ENCODE measurements at places on chromosomes 2 and 18.

DNA sequence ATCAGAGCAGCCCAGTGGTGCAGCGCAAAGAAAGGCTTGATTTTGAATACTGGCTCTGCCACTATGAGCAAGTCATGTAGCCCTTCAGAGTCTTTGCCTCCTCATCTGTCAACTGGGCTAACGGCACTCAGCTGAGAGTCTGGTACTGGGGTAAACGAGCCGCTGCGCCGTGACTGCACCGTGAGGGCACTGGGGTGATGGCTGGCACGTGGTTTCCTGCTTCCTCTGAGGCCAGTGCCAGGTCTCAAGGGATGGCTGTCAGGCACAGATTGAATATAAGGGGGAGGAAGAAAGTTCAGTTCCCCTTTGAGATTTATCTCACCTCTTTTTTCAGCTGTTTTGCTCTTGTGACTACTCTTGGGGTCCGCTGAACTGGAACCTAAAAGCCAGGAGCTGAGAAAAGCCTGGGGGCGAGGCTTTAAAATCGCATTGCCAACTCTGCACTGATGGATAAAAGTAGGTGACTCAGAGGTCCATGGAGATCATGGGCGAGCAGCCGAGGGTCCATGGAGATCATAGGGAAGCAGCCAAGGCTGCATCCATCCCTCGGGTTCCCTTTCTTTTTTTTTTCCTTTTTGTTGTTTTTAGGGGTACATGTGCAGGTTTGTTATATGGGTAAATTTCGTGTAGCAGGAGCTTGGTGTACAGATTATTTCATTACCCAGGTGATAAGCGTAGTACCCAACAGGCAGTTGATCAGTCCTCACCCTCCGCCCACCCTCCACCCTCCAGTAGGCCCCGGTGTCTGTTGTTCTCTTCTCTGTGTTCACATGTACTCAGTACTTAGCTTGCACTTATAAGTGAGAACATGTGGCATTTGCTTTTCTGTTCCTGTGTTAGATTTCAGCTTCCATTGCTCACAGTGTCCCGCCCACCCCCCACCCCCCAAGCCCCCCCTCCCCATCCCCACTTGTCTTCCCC is 114.3 kb downstream of the SPP2 start:
- DNase-seq = no peak

DNA sequence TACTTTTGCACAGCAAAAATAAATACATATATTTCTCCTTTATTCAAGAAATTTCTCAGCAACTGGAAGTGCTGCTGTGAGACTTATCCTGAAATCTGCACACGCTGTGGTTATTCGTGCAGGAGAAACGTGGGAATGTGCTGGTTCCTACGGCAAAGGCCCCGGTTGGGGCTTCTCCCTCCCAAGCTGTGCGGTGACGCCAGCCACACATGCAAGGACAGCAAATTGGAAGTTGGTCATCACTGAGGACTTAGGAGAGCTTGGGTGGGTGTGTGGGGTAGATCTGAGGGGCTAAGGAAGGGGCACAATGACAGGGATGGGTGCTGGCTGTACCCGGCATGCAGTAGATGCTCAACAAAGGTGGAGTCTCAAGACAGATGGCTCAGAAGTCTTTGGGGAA is 16.5 kb upstream of the MTCL1 start:
- no peak for DNase-seq

- no peak for DNase-seq
Measured at GRCh38 chr2:28102455-28102874, 211.9 kb downstream of the BABAM2 start.

GRCh38 chr18:44729631-44730101 is 49.0 kb downstream of the SETBP1 start:
- no peak for DNase-seq

DNA sequence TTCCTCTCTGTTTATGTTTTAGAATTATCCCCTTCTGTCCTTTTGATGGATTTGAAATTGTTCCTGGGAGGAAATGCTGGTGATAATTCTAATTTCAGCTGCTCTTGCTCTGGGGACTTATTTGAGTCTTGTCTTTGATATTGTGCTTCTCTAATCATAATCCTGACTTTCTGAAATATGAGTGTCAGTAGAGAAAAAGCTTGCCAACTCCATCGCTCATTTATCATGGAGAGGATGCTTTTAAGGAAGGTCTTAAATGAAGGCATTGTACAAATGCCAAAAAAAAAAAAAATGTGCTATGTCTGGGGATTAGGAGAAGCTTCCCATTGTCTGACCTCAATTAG is 159.5 kb downstream of the NYAP2 start:
- DNase-seq = no peak

GRCh38 chr2:174322149-174322548 is 12.6 kb upstream of the SP9 start:
- no peak for DNase-seq

DNA sequence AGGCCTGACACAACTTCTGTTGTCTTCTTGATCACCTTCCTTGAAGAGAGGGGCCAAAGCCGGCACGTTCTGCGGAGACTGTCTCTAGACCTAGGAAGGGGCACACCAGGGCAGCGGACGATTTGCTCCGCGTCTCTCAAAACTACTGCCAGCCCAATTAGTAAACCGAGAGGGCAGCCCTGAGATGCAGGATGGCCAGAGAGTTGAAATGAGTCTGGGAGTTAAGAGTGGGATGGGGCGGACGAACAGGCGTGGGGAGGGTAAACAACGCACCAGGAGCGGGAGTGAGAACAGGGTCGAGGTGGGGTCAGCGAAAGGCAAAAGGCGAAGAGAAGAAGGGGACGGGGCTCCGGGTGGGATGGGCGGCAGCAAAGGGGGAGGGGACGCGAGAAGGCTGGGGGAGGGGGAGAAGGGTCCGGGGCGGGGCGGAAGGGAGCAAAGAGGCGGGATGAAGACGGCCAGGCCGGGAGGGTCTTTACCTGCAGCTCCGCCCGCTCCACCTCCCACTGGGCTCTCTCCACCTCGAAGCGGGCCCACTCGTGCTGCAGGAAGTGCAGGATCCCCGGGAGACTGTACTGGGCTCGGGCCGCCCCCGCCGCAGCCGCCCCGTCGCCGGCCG is 476 bp downstream of the STRN start:
- peak; percentile 21 for DNase-seq

DNA sequence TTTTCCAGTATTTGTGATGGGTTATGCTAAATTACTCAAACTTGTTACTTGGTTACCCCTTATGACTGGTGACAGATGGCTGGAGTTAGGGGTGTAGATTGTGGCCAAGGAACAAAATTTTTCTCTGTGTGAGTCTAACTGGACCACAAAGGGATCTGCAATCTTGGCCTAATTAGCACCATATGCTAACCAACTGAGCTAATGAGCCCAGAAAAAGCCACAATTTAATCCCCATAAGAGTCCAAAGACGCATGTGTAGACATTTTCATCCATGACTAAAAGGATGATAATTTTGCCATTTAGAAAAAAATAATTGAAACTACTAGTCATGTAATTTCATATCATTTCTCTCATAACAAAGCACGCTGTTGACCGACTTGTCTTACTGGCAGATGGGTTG is 151.2 kb downstream of the ABCA12 start:
- DNase-seq = no peak

GRCh38 chr2:183477296-183477695 is 353.1 kb downstream of the NUP35 start:
- DNase-seq = no peak

DNA sequence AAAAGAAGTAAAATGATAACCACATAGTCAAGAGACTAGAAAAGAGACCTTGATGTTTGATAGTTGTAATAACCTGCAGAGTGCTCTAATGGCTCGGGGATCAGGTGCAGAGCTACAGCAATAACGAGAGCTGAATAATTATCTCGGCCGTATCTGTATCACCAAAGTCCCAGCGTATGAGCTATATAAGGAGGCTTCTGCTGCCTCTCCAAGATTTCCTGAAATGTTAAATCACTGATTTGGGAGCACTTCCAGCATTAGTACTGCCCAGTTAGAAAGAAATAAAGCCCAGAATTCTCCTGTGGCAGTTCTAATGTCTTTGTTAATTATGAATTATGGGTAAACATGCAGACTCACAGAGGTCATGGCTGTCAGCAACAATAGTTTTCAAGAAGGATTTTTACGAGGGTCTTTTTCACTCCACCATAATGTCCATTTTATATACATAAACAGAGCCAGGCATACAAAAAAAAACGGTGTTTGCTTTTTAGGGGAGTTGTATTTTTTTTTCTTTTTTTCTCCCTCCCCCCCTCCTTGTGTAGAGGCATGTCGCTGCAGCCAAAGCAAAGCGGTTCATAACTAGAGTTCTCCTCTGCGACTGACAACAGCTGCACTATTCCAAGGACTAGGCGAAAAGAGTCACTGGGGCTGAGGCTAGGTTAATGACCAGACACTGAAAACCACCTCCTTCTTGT is 168.3 kb upstream of the VRK2 start:
- DNase-seq = peak; percentile 65

DNA sequence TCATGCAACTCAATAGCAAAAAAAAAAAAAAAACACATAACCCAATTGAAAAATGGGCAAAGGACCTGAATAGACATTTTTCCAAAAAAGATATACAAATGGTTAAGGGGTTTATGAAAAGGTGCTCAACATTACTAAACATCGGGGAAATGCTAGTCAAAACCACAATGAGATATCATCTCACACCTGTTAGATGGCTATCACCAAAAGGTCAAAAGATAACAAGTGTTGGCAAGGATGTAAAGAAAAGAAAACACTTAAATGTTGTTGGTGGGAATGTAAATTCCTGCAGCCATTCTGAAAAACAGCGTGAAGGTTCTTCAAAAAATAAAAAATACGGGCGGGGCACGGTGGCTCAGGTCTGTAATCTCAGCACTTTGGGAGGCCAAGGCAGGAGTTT is 112.4 kb upstream of the CAB39 start:
- no peak for DNase-seq

DNA sequence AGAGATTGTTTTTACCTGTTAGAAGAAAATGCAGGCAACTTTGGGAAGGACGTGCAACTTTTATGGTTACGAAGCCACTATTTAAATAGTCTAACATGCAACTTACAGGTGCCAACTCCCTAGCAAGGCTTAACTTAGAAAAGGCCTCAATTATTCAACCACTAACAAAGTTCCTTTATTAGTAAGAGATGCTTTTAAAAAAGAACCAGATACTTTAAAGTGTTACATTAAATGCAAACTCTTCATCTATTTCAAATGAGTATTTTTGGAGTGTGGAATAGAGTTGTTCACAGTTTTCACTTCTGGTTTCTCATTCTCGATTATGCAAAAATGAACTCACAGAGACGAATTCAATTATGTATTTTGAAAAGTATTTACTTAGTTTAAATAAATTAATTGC is 51.7 kb downstream of the PELI1 start:
- DNase-seq = no peak

- DNase-seq = peak; percentile 37
Measured at GRCh38 chr2:133561045-133561852, 7.0 kb downstream of the NCKAP5 start.

GRCh38 chr2:159193791-159194190 is 92.7 kb downstream of the WDSUB1 start:
- no peak for DNase-seq

DNA sequence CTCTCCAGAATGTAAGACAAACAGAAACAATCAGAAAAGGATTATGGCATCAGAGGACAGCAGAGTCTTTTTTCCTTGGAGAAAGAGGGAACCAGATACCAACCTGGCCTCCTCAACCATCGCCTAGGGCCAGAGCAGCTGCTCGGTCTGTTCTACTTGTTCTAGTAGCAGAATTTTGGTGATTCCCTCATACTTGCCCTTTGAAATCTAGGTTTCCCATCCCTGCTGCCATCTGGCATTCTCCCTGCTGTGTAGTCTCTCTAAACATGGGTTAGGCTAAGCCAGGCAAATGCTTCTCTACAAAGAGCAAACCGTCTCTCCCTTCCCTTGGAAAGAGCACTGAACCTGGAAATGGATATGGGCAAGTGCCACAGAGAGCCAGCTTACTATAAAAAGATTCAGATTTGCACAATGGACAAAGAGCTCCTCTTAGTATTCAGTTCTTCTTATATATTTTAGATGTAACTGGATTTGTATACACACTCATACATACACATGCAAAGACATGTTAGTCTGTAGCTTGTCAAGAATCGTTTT is 208.6 kb upstream of the ST6GAL2 start:
- no peak for DNase-seq

- no peak for DNase-seq
Measured at GRCh38 chr2:77169426-77169825, 352.8 kb downstream of the LRRTM4 start.

DNA sequence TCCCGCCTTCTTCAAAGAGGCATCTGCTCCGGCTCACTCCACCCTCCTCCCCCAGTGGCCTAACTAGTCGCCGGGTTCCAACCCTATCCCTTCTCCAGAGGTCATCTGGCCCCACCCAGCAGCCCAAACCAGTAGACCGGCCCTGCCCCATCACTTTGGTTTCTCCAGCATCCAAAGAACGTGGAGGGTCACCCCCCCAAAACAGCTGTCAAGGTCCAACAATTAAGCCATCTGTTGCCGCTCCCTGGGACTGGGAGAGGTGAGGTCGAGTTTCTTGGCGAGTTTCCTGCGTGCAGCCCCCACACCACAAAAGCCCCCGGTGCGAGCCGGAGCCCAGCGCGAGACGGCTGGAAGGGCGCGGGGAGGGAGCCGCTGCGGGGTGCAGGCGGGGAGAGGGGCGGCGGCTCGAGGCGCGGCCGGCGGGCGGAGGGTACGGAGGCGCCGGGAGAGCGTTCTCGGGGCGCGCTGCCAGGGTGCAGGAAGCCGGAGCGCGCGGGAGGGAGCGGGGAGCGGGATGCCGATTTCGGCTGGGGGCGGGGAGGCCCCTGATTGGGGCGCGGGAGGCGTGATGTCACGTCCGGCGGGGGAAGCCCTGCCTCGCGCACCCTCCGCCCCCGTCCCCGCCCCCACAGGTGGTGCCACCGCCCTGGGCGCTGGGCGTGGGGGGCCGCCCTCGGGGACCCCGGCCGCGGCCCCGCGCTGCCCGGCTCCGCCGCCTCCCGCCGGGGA is 571 bp upstream of the GPC1 start:
- peak; percentile 93 for DNase-seq

DNA sequence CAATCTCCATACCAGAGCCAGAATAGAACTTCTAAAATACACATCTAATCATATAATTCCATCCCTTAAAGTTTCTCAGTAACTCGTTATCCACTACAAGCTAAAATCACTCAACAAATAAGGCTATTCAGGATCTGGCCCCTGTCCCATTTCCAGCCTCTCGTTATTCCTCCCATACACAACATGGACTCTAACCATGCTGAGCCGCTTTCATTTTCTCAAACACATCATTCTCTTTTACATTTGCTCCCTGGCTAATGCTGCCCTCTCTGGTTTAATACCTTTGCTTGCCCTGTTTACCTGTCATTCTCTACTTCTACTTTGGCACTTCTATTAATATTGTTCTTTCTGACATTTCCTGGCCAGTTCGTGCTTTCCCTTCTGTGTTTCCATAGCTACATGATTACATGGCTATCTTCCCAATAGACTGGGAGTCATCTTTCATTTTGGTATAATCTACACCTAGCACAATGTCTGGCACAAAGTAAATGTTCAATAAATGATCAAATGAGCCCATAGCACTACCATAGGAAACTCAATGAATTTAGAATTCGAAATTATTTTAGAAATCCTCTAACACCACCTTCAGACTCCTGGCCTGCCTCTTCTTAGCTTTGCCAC is 163.6 kb upstream of the VRK2 start:
- DNase-seq = no peak
